Stimulated activated CD8-positive, alpha-beta memory T cell treated with anti-CD3 and anti-CD28 coated beads, Interleukin-12 subunit alpha, Interleukin-12 subunit beta, amount 100 ng/mL, for 1 hour (primary cell): ENCODE measurements at places on chromosomes 5 and 9.
A peak's percentile ranks its signal among the peaks of the same experiment; 100 is the strongest.

DNA sequence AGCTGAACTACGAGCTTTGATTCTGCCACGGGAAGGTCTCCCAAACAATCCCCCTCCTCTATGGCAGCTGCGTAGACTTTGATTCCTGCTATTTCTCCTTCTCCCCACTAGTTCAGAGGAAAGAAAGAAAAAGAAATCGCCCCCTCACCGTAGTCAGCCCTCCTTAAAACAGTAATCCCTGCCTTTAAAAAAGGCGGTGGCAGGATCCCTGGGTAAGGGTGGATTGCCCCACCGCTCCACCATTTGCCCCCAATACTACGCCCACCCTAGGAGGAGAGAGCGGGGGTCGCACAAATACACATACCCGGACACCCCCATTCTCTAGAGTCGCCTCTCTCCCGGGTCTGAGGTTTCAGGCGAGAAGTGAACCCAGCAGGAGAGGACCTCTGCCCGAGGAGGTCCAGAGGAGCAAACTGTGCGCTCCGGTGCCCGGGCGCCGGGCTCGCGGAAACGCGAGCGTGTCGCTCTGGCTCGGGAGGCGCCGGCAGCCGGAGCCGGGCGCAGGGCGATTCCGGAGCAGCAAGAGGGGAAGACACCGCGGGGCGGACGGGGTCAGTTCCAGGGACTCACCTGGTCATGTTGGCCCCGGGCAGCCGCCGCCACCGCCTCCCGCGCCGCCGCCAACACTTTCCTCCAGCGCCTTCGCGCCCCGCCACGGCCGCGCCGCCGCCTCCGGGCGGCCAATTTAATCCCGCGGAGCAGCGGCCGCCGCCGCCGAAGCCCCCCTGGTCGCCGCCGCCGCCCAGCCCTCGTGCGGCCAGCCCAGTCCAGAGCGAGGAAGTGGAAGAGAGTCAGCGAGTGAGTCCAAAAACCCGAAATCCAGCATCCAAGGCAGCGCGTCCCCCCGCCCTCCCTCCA lies 1057.7 kb upstream of the DMAC1 start:
- no peak for DNase-seq

DNA sequence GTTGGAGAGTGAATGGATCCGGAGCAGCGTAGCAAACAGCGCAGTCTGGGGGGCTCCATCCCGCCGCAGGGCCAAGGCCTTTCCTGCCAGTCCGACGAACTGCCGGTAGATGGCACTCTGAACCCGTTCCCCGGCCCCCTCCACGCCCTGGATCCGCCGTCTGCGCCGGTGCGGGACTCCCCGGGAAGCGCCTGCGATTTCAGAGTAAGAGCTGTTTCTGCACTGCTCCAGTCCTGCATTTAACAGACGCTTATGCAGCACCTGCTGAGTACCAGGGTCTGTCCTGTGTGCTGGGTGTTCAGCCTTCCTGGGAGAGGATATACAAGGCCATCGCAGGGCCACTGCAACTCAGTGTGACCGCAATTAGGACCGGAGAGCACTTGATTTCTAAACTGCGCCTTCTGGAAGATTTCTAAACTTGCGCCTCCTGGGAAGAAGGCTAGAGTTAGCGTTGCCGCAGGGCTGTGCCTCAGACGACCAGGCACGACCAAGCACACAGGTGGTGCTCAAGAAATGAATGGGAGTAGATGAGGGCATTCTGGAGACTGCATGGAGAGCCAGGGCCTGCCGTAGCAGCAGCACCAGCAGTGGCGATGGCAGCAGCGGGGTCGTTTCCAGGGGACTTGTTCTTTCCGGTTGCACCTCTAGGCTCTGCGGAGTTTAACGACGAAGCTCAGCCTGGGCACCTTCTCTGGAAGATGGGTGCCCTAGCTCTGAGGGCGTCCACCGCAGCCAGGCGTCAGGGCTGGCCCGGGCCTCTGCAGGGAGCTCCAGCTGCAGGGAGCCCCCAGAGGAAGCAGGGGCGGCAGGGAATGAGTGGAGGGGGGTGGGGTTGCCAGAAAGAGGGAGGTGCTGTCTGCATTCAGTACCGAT lies 14.3 kb upstream of the TIFAB start:
- peak; percentile 45 for DNase-seq

GRCh38 chr9:134525070-134525815 lies 116.4 kb upstream of the COL5A1 start:
- no peak for DNase-seq

DNA sequence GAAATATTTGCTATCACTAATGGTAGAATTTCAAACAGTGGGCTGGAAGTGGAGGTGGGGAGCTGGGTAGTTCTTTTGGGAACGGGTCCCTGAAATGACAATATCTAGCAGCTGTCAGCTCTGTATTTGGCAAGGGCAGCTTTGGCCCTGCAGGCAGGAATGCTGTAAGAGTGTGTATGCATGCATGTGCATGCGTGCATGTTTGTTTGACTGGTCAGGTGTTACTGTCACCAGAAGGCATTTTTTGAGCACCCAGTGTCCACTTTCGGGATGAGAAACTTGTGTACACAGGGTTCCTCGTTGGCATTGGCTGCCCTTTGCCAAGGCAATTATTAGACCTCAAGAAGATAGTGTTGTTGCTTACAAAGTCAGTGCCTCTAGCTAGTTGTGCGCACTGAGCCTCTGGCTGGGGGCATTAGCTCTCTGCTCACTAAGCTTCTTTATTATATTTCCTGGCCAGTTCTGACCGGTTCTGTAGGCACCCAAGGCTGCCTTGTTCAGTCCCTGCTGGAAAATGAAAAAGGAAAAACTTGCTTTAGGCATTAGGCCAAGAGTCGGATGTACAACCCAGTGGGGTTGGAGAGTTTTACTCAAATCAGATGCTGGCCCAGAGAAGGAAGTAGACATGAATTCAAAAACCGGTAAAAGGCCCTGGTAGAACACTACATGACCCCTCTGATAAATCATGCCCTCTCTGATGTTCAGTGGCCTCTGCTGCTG lies 2.0 kb downstream of the CYFIP2 start:
- DNase-seq: no peak

DNA sequence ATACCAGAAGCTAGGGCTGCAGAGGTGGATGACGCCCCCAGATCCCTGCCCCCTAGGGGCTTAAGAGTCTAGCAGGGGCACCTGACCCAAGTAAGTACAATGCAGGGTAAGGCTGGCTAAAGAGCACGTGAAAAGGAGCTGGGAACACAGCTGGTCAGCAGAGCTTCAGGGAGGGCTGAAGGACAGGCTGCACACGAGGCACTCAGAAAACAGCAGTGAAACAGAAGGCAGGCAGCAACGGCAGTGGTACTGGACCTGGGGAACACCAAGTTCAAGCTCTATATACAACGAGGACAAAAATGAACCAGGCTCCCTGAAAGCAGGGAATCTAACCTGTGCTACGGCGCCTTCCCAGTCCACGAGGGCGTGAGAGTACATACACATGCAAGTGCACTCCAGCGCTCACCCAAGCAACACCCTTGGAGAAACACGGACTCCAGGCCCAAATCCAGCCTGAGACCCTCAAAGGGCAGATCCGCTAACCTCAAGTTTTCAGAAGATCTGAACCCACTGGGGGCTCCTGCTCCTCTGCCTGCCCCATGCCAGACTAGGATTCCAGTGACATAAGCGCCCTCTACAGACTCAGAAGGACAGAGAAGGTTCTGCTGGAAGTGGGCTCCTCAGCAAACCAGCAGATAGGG lies 57.4 kb downstream of the PSMB7 start:
- DNase-seq: no peak

GRCh38 chr9:28503573-28503972 lies 930.3 kb upstream of the C9orf72 start:
- DNase-seq: no peak

GRCh38 chr9:125091121-125091520 lies 52.2 kb downstream of the SCAI start:
- no peak for DNase-seq

DNA sequence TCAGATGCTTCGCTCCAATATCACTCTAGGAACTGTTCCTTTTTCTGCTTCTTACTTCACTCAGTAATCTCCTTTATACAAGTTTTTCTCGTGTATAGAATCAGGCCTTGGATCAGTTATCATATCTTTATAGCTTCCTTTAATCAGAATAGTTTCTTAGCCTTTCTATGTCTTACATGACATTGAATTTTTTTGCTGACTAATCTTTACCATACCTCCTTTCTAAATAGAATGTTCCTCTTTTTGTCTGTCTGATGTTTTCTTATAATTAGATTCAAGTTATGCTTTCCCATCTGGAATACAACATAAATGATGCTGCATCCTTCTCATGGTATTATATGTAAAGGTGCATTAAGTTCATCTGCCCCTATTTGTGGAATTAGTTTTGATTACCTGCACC lies 40.2 kb upstream of the TYRP1 start:
- no peak for DNase-seq

GRCh38 chr5:72599519-72600370 lies 92.5 kb upstream of the ZNF366 start:
- DNase-seq: no peak

DNA sequence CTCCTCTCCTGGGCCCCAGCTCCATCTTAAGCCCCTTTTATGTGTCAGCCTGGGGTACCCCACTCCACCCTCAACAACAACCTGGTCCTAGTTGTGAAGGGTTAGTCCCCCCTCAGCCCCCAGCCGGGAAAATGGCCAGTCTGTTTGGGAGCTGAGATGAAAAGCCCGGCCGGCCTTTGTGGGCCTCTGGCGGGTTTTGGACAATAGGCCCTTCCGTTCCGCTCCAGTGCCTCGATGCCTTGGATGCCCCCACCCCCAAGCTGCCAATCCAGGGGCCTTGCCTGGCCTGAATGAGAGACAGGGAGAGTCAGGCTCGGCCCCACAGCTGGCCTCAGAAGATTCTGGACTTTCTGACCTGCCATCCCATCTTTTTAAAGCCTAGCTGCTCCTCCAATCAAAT lies 9.2 kb downstream of the CNTFR start:
- no peak for DNase-seq

DNA sequence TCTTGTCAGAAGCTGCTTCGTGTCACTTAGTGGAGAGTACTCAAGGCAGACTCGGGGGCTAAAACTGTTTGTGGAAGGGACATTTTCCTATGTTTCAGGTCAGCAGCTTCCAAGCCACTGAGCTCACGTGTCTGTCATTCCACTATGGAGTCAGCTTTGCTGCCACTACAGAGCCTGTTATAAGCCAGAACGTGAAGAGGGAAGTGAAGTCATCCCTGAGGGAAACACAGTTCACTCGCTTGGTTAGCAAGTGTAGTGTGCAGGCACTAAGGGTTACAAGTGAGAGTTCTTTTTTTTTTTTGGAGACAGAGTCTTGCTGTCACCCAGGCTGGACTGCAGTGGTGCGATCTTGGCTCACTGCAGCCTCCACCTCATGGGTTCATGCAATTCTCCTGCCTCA lies 24.5 kb upstream of the LTC4S start:
- DNase-seq: no peak

DNA sequence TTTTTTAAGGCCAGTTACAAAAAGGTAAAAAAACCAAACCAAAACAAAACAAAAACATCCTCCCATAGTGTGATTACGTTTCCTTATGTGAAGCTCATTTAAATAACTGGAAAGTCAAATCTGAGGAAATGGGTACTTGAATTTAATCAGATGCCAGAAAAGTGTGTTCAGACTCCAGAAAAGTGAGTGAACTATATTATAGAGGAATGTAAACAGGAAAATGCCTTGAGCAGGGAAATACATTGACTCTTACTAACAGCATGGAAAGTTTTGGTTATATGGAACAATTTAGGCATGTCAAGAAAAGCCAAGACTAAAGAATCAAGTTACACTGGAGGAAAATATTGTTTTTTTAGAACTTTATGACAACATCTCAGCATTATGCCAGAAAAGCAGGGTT lies 37.8 kb upstream of the RNF20 start:
- DNase-seq: no peak

- no peak for DNase-seq
Observed at GRCh38 chr9:128702949-128703615, 779 bp downstream of the PKN3 start.

DNA sequence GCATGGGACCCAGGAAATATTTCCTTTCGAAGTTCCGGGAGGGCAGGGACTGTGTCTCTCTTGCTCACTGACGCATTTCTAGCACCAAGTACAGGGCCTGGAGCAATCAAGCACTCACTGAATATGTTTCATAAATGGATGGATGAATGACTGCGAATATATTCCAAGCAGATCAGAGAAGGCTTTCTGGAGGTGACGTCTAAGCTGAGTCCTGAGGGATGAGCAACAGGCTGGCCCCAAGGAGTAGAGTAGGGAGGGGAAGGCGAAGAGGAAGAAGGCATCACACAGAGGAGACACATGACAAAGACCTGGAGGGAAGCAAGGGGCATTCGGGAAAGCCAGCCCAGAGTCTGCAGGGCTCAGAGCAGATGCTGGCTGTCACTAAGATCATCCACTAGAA lies 13.9 kb downstream of the ANXA6 start:
- DNase-seq: no peak

GRCh38 chr5:35129921-35130485 lies 82.3 kb upstream of the AGXT2 start:
- peak; percentile 11 for DNase-seq

GRCh38 chr9:33924978-33925797 lies 108.2 kb downstream of the UBE2R2 start:
- no peak for DNase-seq

- DNase-seq: no peak
Observed at GRCh38 chr5:93100976-93101375, 480.0 kb downstream of the NR2F1-AS1 start.
